ENCODE measurements at places on chromosomes 11 and 22.

DNA sequence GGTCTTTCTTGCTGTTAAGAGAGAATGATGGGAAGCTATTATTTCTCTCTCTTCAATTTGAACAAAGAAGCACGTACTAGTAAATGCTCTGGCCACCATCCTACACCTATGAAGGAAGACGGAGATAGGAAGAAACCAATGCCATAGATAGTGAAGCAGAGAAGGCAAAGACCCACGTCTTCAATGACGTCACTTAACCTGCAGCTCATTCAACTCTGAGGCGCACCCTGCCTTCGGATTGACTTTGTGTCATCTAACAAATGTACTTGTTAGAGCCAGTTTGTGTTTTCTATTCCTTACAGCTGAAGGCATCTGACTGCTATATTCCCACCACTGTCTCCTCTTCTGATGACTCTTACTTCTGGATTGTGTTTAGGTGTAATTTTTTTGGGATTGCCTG lies 332.5 kb upstream of the DDI1 start:
- DNase-seq = no peak

DNA sequence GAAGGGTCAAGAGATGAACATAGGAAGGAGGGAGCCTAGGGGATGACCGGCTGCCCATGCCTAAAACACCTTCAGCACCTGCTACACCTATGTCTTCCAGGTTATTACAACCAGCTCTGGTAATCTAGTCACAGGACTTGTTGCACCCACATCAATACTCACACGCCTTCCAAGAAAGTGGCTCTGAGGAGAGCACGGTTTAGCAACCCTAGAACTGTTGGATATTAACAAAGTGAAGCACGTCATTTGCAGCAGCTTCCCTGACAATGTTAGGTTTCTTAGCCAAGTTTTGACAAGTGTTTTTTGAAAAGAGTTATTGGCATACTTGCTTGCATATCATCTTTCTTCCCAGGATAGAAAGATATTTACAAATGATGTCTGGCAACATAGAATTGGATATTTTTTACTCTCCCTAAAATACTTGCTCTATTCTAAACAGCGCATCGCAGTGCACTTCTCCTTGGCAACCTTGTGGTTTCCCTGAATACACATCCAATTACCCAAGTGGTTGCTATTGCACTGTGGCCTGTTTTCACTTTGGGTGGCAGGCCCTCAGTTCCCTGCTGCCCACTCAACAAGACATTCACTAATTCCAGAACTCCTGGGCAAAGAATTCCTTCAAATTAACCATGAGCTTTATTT lies 94.3 kb upstream of the ARHGAP42 start:
- DNase-seq = no peak

GRCh38 chr22:17733466-17733865 lies 40.8 kb downstream of the BID start:
- DNase-seq = no peak

- no peak for DNase-seq
Observed at GRCh38 chr11:64890522-64890939, 12.1 kb upstream of the EHD1 start.

GRCh38 chr11:94895971-94896370 lies 77.4 kb downstream of the CWC15 start:
- no peak for DNase-seq

- DNase-seq = no peak
Observed at GRCh38 chr11:65987336-65987735, 14.6 kb downstream of the EIF1AD start.

DNA sequence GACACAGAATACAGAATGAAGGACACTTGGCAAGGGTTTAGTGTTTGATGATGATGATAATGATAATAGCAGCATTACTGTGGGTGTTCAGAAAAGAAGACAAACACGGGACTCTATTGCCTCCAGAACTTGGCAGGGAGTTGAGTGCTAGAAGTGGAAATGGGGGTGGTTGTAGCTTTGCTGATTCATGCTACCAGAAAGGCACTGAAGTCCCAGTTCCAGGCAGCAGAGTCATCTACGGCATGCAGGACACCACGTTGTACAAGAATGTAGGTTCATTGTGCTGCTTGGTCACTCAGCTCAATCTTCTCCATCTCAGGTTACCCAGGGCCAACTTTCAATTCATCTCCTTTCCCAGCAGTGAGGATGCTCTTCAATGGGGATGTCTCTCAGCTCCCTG lies 115.7 kb downstream of the NTM start:
- no peak for DNase-seq

Data from central memory CD8-positive, alpha-beta T cell (primary cell).